ENCODE measurements at places on chromosomes 5 and 9.

DNA sequence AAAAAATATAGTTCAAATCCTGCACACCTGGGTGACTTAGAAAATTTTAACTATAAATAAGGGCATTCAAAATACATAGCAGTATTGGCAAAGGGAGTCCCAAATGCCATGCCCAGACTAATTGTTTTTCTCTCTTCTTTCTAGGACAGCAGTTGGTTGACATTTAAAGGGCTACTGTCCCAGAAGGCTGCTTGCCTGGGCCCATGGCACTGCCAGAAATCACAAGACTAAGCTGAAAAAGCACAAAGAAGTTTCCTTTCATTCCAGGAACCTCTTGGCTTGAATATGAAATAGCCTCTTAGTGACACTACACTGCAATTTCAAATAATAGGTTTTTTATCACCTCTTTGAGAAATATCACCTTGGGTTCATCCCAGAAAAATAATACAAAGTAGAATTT lies 388.9 kb upstream of the TRPC7 start:
- no peak overlapping the region for H3K27ac ChIP-seq
- no peak overlapping the region for H3K4me3 ChIP-seq
- H3K36me3 ChIP-seq: no peaks in the 10 kb centered on the region
- no peaks in the 10 kb centered on the region for H3K4me1 ChIP-seq
- no peaks in the 10 kb centered on the region for H3K27me3 ChIP-seq

DNA sequence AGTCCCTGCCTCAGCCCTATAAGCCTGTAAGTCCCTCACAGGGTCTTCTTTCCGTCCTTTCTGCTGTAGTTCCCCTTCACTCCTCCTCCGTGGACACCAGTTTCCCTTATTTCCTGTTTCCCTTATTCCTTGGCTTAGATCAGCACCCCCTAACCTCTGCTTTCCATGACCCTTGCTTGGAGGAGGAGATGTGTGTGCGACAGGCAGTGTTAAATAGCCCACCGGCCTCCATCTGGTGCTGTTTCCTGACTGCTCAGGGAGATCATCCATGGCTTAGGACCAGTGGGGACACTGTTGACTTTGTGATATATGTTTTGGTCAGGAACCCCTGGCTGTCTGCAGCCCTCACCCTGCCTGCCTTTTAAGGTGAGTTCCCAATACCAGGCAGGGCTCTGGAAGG lies 34.1 kb upstream of the PSD2 start:
- peaks cover 46% of the 10 kb centered on the region for H3K4me1 ChIP-seq
- DNase-seq: no peak
- no peaks in the 10 kb centered on the region for H3K36me3 ChIP-seq
- H3K27ac ChIP-seq: no peak overlapping the region

DNA sequence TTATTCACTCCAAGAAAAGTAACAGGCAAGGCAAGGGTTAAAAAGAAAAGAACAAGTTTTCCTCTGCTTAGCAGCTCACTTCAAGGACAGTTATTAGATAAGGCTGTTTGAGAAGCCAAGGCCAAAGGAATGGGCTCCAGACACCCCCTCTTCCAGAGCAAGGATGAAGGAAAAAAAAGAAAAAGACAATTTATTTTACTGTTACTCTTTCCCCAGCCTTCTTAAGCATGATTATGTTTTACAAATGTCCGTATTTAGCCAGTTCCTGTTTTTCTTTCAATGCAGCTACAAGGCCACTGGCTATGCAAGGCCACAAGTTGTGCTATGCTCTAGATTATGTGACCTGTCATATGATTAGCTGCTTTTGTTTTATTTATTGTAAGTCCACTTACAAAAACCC lies 106.5 kb upstream of the SIMC1 start:
- no peaks in the 10 kb centered on the region for H3K4me1 ChIP-seq
- no peak overlapping the region for H3K4me3 ChIP-seq
- H3K36me3 ChIP-seq: no peaks in the 10 kb centered on the region
- DNase-seq: no peak

DNA sequence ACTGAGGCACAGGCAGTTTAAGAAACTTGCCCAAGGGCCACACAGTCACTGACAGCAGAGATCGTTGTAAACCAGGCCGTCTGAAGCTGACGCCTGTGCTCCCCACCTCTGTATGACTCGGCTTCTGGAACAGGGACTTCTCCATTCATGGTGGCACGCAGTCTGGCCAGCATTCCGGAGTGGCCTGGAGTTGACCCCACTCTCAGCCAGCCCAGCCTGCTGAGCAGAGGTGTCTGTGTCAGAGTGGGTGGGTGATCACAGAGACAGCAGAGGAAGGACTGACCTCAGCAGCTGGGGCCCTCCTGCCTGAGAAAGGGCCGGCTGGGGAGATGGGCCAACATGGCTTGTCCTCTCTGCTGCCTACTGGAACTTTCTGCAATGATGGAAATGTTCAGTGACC lies 12.6 kb downstream of the LRSAM1 start:
- no peaks in the 10 kb centered on the region for H3K27me3 ChIP-seq
- DNase-seq: no peak
- H3K27ac ChIP-seq: no peak overlapping the region
- H3K36me3 ChIP-seq: peaks cover 17% of the 10 kb centered on the region
- no peak overlapping the region for H3K4me3 ChIP-seq

GRCh38 chr9:88748566-88749261 lies 213.7 kb downstream of the NXNL2 start:
- H3K4me1 ChIP-seq: peaks cover 19% of the 10 kb centered on the region
- no peak for DNase-seq
- H3K36me3 ChIP-seq: no peaks in the 10 kb centered on the region
- H3K27me3 ChIP-seq: no peaks in the 10 kb centered on the region
- H3K4me3 ChIP-seq: no peak overlapping the region
- H3K27ac ChIP-seq: no peak overlapping the region

DNA sequence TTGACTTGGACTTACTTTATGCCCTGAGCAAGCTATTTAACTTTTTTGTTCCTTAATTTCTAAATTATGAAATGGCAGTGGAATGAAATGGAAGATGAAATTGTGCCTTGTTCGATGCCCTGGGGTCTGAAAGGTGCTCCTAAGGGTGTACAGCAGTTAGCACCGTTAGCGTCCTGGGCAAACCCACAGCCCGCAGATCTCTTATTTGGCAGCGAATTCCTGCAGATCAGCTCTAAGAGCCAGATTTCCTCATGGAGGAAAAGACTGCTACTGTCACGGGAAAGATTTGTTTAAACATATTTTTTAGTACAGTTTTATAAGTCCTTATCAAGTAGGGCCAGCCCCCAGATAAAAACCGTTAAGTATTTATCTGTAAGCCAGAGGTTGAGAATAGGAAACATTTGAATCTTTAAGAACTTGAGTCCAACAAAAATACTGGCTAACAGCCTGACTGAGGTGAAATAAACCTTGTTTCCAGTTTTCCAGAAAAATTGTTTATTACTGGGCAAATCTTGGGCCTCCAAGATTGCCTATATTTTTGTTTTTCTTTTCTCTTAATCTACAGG lies 216.5 kb upstream of the DMRT1 start:
- H3K27me3 ChIP-seq: no peaks in the 10 kb centered on the region
- H3K4me1 ChIP-seq: no peaks in the 10 kb centered on the region
- no peak overlapping the region for H3K4me3 ChIP-seq

All from neuronal stem cell (in vitro differentiated cells).